ENCODE measurements at places on chromosomes 2 and 18.
A peak's percentile ranks its signal among the peaks of the same experiment; 100 is the strongest.

DNA sequence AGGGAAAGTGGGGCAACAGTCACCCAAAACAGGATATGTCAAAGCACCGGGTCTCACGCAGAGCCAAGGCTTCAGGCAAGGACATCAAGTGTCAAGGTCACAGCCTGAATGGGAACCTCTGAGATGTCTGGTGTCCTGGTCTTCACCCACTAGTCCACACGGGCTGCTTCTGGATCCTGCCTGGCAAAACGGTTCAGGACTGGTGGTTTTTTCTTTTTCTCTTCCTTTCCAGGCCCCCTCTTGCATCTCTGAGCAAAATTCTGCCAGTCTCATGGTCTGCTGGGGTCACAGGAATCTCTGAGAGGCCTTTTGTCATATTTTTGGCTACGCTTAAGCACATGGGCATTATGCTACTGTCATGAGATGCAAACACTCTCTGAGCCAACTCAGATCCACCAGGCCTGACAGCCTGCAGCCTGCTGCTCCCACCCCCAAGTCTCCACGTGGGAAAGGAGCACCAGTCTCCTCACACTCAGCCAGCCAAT is 518.2 kb upstream of the ZEB2 start:
- peak; percentile 32 for DNase-seq

DNA sequence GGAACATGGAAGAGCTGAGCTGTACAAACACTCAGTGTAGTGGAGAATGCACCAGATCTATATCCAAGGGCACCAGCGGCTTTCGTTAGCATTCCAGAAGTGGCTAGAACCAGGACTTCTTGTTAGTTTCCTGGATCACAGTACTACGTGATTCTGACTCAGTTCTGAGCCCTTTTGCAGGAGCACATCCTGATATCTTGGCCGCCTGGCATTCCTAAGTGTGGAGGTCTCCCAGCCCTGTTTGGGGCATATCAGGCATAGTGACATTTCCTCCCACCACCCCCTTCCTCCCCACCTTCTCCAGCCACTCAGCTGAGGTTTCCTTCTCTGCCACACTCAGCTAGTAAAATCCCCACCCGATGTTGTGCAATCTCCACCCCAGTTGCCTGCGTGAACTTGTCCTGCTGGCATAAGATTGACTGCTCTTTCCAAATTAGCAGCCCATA is 63.4 kb downstream of the BMP10 start:
- no peak for DNase-seq

GRCh38 chr2:26018184-26019055 is 15.5 kb upstream of the RAB10 start:
- peak; percentile 15 for DNase-seq

DNA sequence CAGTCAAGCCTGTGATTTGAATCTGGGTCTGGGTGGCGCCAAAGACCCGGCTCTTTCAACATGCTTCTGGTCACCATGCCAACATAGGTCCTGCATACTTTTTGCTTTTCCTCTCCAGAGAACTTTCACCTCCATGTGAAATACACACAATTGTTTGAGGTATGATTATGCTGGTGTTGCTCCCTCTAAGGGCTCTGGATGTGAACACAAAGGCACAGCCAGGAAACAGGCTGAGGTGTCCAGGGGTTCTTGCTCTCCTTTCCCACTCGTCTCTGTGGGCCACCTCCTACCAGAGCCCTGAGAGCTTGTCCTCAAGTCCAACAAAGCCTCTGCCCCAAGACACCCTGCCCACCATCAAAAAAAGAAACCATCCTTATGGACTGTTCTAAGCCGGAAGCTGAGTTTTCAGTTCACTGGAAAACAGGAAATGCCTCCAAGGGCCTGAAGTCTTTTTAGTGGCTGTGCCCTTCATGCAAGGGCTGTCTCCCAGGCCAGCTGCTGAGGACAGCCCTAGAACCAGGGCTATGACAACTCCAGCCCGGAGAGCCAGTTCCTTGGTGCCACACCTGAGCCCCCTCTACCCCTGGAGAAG is 100.2 kb upstream of the EPAS1 start:
- DNase-seq = no peak

- DNase-seq = no peak
Observed at GRCh38 chr2:641872-642815, 35.1 kb downstream of the TMEM18 start.

DNA sequence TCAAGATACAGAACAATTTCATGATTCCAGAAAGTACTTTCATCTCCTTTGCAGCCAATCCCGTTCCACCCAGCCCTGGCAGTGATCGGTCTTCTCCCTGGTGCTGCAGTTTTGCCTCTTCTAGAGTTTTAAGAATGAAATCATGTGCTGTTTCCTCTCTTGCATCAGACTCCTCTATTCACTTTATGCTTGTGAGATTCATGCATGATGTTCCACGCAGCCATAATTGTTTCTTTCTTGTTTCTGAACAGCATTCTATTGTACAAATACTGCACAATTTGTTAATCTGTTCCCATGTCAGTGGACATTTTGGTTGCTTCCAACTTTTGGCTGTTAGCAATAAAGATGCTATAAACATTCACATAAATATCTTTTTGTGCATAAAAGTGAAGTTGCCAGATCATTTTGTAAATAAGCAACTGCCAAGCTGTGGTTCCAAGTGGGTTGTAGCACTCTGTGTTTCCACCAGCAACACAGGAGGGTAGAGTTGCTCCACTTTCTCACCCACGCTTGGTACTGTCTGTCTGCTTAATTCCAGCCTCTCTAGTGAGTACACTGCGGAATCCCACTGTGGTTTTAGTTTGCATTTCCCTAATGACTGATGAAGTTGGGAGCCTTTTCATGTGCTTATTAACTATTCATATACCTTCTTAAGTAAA is 104.5 kb downstream of the TWIST2 start:
- no peak for DNase-seq

GRCh38 chr2:13019781-13020180 is 303.0 kb downstream of the TRIB2 start:
- DNase-seq = no peak

DNA sequence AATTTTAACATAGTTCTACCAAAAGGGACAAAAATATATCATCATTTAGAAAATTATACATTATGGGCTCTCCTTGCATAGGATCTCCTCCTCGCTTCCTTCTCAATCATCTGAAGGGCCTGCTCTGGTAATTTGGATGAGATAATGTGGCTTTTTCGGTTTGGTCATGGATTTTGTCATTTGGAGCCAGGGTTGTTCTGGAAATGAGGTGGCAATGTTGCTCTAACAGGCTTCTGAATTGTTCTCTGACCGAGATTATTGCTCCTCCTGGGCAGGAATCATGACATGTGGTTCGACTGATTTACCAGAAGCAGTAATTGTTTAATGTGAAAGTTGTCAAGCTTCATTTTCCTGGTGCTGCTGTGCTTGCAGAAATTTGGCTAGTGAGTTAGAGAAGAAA is 194.7 kb upstream of the ERBB4 start:
- no peak for DNase-seq

DNA sequence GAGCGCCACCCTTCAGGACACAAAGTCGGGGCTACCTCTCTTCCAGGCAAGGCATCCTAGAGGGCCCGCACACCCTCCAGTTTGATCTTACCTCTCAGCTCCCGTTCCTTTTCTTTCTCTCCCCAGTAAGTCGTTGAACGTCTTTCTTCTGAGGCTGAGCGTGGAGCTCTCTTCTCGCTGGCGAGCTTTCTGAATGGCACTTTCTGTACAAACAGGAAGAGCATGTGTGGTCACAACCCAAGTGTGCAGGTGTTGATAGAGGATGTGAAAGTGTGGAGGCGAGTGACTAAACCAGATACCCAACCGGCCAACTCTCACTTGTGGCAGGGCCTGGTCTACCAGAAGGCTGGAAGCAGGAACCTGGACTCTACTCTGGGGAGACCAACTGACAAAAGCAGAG is at the start of gene AFF3:
Gene AFF3 (minus strand): TSS at position 198 of the 400 bp plus-strand sequence. CDS start 38,136 bp downstream, outside the sequence.
- DNase-seq = no peak

- DNase-seq = no peak
Observed at GRCh38 chr2:47075361-47076125, 79.6 kb downstream of the STPG4 start.

GRCh38 chr18:25827228-25827627 is 263.2 kb downstream of the SS18 start:
- DNase-seq = no peak

DNA sequence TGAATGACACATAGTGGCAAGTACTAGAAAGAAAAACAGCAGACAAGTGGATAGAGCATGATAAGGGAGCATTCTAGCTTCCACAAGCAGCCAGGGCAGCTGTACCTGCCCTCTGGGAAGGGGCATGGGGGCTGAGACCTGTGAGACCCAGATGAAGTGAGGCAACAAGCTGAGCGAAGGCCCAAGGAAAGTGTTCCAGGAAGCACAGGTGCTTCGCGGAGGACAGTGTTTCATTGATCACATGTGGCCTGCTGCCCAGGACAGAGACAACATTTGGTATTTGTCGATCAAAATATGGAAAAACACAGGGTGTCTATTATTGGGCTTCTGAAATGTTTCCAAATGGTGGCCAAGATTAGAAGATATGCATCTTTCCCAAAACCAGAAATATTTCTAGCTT is 149.1 kb downstream of the ZNF516 start:
- no peak for DNase-seq

- DNase-seq = no peak
Observed at GRCh38 chr18:71443706-71444480, 1100.2 kb downstream of the CBLN2 start.

DNA sequence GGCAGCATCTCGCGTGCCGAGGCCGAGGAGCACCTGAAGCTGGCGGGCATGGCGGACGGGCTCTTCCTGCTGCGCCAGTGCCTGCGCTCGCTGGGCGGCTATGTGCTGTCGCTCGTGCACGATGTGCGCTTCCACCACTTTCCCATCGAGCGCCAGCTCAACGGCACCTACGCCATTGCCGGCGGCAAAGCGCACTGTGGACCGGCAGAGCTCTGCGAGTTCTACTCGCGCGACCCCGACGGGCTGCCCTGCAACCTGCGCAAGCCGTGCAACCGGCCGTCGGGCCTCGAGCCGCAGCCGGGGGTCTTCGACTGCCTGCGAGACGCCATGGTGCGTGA is 10.7 kb downstream of the ZAP70 start:
- no peak for DNase-seq

DNA sequence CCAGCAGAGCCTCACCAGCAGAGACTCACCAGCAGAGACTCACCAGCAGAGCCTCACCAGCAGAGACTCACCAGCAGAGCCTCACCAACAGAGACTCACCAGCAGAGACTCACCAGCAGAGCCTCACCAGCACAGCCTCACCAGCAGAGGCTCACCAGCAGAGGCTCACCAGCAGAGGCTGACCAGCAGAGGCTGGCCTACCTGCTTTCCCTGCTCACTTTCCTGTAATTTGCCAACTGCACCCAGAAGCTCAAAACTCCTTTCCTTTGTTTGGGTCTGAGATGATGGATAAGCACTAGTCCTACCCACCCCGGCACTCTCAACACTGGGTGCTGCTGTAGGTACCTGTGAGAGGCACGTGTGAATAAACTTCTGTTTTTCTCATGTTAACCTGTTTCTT is 36.4 kb upstream of the PXDN start:
- DNase-seq = no peak

- DNase-seq = no peak
Observed at GRCh38 chr2:104733226-104733943, 120.5 kb upstream of the POU3F3 start.

- no peak for DNase-seq
Observed at GRCh38 chr18:22032392-22032961, 136.9 kb upstream of the GATA6 start.

DNA sequence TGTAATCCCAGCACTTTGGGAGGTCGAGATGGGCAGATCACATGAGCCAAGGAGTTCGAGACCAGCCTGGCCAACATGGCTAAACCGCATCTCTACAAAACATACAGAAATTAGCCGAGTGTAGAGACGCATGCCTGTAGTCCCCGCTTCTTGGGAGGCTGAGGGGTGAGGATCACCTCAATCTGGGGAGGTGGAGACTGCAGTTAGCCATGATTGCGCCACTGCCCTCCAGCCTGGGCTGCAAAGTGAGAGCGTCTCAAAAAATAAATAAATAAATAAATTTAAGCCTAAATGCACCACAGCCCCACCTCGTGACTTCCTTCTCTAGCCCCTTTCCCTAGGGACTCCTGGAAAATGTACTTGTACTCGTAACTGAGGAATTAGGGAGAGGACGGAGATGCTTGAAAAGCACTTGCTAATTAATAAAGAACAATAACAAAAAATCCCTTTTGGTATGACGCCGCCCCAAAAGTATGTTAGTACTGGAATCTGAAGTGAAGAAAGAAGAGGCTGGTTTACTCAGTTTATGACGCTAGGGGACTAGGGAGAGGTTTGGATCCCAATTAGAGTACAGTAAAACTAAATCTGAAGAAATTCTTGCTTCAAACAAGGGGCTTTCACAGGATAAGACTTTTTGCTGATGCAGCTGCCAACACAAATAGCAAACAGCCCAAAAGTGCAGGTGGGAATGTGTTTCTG is 887 bp upstream of the ZNF396 start:
- no peak for DNase-seq

DNA sequence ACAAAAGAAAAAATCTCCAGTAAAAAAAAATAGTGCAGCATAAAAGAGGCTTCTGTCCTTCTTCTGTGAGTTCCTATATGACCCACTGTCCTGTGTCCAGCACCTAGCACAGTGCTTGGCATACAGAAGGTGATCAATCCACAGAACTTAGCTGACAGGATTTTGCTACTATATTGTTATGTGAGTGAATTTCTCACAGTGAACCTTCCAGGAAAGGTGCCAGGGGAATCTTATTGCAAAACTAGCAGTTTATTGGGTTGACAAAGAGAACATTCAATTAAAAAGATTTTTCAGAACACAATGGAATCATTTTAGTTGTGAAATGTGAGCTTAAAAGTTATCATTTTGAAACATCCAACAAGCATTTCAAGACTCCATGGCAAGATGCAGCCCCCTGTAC is 12.4 kb upstream of the TRIB2 start:
- DNase-seq = no peak

- DNase-seq = no peak
Observed at GRCh38 chr18:67621906-67622305, 105.4 kb upstream of the DSEL start.

DNA sequence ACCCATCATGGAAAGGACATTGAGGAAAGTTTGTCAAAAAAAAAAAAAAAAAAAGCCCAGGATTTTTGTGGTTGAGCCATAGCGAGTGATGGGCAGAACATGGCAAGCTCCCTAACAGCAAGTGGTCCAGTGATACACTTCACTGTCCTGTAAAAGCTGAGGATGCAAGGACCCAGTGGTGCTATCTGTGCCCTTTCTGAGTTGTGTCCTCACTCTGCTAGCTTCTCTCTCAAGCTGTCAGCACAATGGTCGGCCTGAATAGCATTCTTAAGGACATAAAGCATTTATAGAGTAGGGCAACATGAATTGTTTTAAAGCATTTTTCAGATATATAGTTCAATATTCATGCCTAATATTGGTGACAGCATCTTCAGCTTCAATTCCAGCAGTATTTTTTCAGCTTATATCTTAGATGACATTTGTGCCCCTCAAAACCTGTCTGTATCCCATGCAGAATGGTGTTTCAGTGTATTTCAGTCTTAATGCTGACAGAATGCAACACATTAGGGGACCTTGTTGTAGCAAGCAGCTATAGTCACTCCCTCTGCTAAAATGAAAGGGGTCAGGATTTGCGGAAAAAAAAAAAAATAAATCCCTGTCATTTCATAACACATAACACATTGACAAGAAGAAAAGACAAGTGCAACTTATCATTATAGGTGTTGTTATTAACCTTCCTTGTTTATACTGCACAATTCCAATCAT is 496.7 kb downstream of the THSD7B start:
- no peak for DNase-seq

All from amygdala (tissue), 56 donors.